Central memory CD4-positive, alpha-beta T cell (primary cell): ENCODE measurements at places on chromosomes 11 and 22.

- peak; percentile 6 for DNase-seq
Measured at GRCh38 chr22:36027935-36028645, 534 bp downstream of the RBFOX2 start.

DNA sequence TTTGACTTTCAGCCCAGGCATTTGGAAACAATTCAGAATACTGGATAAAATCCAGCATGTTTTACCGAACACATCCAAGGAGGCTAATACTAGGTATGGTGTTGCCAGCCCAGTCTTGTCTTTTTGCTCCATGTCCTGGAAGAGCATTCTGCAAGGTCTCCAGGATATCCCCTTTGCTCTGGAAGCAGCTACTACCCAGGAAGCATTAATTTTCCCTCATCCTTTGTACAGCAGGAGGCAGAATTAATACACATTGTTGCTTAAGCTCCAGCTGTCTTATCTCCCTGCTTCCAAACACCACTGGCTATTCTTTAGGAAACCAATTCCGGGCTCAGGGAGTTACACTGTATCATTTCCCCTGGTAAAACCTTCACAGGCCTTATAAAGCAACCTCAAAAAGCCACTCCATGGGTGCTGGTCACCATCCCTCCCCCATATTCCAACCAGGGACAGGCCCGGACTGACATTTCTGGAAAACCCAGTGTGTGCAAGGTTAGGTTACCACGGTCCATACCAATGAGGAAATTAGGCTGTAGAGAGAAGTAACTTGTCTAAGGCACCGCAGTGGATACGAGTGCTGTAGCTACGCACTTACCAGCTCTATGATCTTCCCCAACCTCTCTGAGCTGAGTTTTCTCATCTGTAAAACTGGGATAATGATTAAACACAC lies 1.5 kb upstream of the UBASH3B start:
- DNase-seq: no peak

GRCh38 chr11:64223001-64223651 lies 2.9 kb downstream of the TRPT1 start:
- DNase-seq: no peak

DNA sequence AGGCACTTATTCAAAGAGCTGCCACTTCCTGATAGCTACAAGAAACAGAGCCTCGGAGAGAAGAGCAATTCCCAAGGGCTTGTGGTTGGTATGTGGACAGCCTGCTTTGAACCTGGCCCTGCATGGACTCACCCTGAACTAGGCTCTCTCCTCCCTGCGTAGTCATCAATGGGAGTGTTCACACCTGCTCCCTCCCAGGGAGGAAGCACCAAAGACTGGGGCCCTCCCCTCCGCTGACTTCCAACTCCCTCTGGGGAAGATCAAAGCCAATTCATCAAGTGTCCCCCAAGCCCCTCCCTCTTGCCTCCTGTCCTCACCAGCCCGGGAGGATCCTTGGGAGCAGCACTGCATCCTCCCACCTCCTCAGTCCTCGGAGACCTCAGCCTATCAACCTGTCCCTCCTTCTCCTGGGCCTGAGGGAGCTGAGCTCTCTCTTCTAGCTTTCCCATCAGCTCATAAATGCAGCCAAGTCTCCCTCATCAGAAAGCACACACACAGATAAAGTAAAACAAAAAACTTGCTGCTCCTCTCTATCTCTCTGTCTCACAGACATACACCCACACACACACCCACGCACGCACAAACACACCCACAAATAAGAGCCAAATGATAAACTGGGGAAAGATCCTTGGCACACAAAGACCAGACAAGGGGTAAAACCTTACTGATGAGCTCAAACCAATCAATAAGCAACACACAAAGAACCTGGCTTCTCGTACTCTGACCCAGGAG lies 3.3 kb downstream of the A4GALT start:
- DNase-seq: no peak

GRCh38 chr22:29071261-29072045 lies 1.4 kb upstream of the KREMEN1 start:
- DNase-seq: peak; percentile 30

DNA sequence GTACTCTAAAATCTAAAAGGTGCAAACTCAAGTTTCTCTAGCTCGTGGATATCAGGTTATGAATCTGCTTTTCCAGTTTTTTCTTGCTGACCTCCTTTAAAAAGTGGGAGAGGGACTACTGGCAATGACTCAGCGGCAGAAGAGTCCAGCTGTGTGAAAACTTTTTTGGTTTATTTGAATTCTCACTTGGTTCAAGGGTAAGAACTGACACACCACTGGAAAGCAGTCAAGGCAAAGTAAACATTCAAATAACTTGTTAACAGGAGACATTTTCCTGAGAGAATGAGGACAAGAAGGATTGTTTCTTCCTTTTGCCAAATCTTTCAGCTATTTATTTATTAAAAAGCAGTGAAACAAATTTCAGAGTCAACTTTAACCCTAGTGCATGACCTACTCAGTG lies 36.1 kb downstream of the CDON start:
- no peak for DNase-seq

- no peak for DNase-seq
Measured at GRCh38 chr11:122099374-122100036, 16.5 kb downstream of the BLID start.

GRCh38 chr11:280706-281485 lies 2.7 kb downstream of the NLRP6 start:
- no peak for DNase-seq

GRCh38 chr11:132925825-132926469 lies 606.4 kb downstream of the OPCML start:
- no peak for DNase-seq

DNA sequence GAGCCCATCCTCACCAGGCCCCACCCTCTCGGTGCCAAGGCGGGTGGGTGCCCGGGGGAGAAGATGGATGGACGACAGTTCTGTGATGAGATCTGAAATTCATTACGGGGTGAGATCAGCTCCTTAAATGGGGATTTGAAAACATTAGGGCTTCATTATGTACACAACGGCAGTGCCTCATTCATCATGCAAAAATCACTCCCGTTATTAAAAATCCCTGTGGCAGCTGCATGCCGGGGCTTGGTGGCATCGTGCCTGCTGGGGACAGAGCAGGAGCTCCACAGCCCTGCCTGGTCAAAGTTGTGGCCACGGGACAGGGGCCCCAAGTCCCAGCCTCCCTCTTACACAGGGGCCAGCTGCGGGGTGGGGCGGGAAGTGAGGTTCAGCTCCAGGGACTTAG lies 20.2 kb downstream of the OTUB1 start:
- DNase-seq: no peak

- no peak for DNase-seq
Measured at GRCh38 chr22:44311855-44312170, 938 bp downstream of the SHISAL1 start.

- no peak for DNase-seq
Measured at GRCh38 chr11:133835593-133836548, 9.4 kb downstream of the SPATA19 start.

GRCh38 chr11:30816959-30817880 lies 231.1 kb upstream of the MPPED2 start:
- no peak for DNase-seq

GRCh38 chr11:57310630-57311086 lies 14.1 kb downstream of the TNKS1BP1 start:
- DNase-seq: no peak

DNA sequence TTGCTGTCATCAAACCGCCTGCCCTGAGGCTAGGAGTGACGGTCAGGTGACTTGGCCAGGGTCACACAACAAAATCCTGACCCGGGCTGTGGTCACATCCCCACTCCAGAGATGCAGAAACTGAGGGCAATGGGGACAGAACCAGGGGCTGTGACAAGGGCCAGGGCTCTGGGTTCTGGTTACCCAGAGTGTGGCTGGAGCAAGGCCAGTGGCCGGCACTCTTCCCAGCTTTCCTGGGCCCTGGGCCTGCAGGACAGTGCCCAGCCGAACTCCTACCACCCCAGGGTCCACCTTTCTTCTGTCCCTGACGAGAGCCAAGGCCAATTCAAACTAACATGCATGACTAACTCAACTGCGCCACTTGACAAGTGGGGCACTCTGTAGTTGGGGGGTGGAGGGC lies 35.9 kb downstream of the ARVCF start:
- no peak for DNase-seq

GRCh38 chr11:26891501-26891900 lies 102.4 kb upstream of the FIBIN start:
- no peak for DNase-seq
